Cardiac fibroblast (primary cell): ENCODE measurements at places on chromosomes 5 and 9.

DNA sequence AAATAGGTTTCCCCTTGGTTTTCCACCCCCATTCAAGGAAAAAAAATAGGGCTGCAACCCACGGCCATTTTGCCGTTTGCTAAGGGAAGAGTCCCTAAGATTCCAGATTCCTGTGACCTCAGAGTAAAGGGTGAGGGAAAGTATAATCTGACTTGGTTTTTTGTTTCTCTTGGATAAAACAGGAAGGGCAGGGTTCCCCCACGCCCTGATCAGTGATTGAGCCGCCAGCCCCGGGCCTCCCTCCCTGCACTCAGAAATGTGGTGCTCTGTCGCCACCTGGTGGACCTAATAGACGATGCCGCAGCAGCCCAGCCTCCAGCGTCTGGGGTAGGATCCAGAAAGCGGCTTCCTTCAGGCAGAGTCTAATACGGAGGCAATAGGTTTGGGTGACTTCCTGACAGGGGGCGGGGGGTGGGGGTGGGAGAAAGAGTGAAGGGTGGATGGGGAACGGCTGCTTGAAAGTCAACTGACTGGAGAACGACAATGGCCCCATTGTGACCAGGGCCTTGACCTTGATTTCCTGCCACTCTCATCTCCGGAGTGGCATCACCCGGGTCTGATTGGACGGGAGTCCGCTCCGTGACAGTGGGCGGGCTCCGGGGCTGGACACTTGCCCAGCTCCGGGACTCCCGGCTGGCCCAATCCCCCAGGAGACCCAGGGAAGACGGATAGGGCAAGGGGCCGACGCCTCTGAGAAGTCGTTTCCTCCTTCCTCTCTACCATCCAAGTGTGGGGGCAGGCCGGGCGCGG, 17.8 kb upstream of the CYSTM1 start:
- DNase-seq, result peak; percentile 84

- DNase-seq, result no peak
Observed at GRCh38 chr9:68457803-68458202, 82.9 kb downstream of the TMEM252 start.

- no peak for DNase-seq
Observed at GRCh38 chr9:130971294-130971849, 32.3 kb upstream of the FIBCD1 start.

- no peak for DNase-seq
Observed at GRCh38 chr9:8670751-8671150, 871.2 kb upstream of the DMAC1 start.

- peak; percentile 1 for DNase-seq
Observed at GRCh38 chr9:8653855-8654254, 854.3 kb upstream of the DMAC1 start.

DNA sequence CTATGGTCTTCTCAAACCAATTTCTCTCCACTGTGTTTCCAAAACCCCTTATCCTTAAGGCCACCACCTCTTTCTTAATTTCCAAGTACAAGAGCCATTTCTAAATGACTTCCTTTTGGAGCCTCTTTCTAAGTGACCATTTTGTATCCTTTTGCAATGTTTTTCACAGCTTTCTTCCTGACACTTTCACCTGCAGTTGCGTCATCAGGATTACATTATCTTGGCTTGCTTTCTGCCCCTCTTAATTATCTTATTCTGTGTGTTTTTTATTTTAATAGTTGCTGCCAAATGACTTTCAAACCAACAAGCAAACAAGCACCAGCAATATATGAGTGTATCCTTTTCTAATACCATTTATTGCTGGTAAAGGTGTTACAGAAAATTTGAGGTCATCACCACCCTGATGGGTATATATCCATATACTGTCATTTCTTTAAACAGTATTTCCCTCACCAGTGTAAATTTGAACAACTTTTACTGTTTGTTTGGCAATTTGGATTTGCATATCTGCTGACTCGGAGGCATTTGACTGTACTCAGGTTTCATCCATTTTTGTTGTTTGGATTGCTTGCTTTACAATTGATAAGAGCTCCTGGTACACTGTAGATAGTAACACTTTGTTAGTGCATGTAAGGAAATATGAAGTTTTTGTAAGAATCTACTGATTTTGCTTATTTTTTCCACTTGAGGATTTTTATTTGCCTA, 5.4 kb upstream of the ANXA1 start:
- no peak for DNase-seq

DNA sequence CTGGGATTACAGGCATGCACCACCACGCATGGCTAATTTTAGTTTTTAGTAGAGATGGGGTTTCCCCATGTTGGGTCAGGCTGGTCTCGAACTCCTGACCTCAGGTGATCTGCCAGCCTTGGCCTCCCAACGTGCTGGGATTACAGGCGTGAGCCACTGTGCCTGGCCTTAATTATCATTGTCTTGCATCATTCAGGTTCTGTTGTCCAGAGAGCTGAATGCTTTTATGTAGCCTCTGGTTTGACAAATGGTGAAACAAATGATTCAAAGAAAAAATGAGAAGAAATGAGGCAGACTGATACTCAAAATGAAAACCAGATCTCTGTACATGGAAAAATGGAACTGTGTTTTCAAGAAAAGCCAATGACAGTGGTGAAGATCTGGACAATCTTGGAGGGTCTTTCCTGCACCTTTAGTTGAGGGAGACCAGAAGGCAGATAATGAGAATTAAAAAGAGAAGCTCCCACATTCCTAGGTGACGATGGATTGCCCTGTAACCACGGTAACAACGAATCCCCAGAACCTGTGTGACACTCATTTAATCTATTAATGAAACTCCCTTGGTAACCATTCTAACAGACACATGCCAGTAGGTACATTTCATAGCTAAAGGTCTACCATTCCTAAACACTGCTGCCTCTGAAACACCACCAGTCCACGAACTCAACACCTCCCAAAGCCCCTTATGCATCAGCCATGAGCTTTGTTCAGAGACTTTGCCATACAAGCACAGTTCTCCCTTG, 1.6 kb downstream of the TEX48 start:
- DNase-seq, result no peak

DNA sequence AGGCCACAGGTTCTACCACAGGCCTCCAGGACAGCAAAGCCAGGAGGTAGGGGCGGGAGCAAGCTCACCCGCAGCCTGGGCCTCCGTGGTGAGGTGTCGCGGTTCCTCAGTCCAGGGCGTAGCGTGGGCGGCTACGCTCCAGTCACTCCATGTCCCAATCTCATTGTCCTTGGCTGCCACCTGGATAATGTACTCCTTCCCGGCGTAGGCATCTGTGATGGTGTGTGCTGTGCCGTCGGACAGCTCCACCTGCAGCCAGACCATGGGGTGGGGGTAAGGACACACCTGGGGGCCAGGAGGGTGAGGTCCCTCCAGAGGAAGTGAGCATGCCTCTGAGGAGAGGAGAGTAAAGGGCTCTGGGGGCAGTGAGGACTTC, 29.8 kb upstream of the ENHO start:
- DNase-seq, result no peak

DNA sequence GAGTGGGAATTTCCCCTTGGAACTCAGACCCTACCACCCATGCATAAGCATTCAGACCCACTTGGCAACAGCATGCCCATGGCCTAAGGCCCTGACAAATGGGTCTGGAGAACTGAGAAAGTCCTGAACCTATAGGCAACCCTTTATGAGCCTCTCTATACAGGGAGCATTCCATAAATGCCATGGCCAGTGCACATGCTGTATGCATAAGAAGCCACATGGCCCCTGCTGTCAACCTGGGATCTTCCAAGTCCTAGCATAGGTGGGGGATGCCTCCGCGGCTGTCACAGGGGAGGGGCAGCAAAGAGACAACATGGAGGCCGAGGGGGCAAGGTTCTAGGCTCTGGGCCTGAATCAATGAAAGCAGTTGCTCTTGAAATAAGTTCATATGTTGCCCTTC, 8.2 kb upstream of the NIPAL4 start:
- no peak for DNase-seq

- no peak for DNase-seq
Observed at GRCh38 chr9:118532592-118532991, 828.4 kb downstream of the TLR4 start.

- peak; percentile 61 for DNase-seq
Observed at GRCh38 chr9:16870596-16871335, at the start of gene BNC2. Gene BNC2, minus strand, starts transcription at chr9:16870670. Its CDS starts 22 bp downstream, at chr9:16870648.

- no peak for DNase-seq
Observed at GRCh38 chr5:151903243-151903653, 21.4 kb downstream of the GLRA1 start.

DNA sequence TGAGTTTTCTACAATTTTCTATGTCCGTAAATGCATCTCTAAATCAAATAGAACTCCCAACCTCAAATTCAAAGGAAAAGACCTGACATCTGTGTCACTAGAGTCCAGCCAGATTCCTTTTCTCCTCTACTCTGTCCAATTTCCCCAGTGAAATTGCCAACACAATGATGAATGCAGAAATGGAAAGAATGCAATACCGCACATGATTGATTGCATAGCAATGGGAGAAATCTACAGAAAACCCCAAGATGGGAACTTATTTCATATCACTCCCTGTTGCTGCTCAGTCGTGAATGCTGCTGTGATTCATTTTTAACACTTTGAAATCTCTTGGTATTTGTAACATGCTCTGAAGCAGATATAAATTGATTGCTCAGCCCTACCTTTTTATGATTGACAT, 355.1 kb upstream of the TUSC1 start:
- DNase-seq, result peak; percentile 1

DNA sequence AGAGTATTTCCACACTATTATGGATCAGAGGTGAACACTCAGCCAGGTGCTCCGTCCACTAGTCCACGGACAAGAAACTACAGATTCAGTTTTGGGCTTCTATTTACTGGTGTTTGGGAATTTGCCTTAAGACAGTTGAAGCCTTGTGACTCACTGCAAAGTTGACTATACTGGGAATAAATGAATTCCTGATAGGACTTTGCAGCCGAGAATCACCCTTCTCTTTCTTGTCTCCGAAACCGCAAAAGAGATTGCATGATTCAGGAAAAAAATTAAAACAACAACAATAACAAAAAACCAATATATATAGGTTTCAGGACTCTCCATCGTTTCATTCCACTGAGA, 716 bp downstream of the TMEM171 start:
- DNase-seq, result no peak

GRCh38 chr5:59542851-59543820, 350.4 kb downstream of the PDE4D start:
- peak; percentile 51 for DNase-seq

DNA sequence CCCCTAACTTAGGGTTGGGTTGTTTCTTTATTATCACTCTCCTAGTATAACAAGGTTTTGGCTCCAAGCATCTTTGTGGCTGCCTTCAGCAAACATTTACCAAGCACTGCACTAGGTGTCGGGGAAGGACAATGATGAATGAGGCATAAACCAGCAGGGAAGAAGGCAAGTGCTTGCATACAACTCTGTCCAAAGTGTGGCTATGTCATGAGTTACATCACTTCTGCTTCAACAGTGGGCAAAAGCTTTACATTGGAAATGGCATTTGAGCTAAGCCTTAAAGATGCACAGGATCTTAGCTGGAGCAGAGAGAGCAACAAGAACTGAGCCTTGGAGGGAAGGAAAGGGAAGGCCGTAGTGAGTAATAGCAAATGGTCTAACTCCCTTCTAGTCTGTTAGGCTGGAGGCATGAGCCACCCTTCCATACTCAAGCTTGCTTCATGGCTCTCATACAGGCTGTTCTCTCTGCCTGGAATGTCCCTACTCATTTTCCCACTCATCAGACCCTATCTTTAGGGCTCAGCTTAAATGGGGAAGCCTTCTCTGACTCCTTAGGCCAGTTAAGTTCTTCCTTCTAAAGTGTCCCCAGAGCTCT, 121.8 kb downstream of the SEMA6A start:
- no peak for DNase-seq

DNA sequence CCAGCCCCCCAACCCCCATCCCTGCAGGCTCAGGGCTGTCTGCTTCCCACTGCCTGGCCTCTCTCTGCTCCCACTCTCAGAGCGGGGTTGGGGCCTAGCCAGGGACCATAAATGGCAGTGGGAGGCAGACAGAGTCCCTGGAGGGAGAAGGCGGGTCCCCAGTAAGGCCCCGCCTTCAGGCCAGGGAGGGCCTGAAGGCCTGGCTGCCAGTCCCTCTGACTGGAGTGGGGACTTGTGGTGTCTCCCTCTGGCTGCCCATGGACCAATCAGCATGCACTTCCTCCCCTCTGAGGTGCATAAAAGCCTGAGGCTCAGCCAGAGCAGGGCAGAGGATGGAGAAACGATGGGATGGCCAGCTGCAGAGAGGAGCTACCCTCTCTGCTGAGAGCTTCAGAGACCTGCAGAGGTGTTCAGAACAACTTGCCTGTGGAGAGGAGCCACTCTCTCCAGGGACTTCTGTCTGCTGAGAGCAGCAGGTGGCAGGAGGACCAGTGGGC, 2.7 kb upstream of the BTNL9 start:
- DNase-seq, result no peak

DNA sequence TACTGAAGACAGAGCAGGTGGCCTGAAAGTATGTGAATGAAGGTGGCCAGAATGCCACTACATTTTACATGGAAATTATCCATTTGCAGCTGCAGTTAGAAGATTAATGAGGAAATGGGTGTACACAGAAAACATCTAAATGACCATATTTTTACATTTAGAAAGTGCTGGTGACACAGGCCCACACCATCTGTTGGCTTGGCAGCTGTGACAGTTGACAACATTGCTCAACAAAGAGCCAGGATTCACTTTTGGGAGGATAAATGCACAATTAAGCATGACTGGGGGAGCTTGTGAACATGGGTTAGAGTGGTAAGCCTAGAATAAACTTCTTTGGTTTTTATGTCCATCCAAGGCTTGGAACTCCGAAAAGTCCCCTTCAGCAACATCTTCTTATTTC, 360.5 kb downstream of the KCTD16 start:
- DNase-seq, result no peak

- DNase-seq, result peak; percentile 12
Observed at GRCh38 chr9:131096269-131097125, at the start of gene AIF1L. Gene AIF1L, plus strand, starts transcription at chr9:131096531. Its CDS starts 99 bp downstream, at chr9:131096630.

- peak; percentile 69 for DNase-seq
Observed at GRCh38 chr9:116232424-116233159, 79.0 kb downstream of the PAPPA start.

- peak; percentile 95 for DNase-seq
Observed at GRCh38 chr5:132265336-132266030, 8.0 kb downstream of the PDLIM4 start.

- DNase-seq, result no peak
Observed at GRCh38 chr9:121604654-121605053, 46.8 kb upstream of the DAB2IP start.

DNA sequence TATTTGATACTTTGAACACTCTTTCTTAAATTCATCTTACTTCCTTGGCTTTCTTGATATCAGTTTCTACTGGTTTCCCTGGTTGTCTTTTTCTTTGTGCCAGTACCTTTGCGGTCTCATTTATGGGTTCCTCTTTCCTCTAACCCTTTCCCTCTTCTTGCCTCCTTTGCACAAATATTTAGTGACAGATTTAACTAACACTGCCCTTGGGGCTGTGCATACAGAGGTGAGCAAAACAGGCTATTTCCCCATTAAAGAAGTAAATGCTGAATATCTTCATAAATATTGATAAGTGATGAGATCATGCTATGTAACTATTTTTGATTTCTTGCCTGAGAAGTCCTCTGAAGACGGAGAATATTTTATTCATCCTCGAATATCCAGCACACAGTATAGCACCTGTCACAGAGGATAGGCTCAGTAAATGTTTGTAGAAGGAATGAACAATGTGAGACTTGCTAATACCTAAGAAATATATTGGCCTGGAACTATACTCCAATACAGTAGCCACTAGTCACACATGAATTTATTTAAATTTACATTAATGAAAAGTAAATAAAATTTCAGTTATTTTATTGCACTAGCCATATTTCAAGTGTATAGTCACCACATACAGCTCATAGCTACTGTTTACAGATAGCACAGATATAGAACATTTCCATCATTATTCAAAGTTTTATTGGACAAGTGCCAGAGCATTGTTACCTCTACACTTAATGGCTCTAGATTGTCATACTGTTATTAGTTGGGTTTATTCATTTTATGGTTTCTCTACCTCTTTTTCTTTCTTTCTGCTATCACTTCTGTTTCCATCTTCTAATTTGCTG, 90.4 kb downstream of the RIC1 start:
- DNase-seq, result peak; percentile 46
